ENCODE measurements at places on chromosomes 5 and 9. TPM values are rescaled to one million over a fixed set of nuclear protein-coding genes. Genes with fewer than 3 reads are reported as not detected.

DNA sequence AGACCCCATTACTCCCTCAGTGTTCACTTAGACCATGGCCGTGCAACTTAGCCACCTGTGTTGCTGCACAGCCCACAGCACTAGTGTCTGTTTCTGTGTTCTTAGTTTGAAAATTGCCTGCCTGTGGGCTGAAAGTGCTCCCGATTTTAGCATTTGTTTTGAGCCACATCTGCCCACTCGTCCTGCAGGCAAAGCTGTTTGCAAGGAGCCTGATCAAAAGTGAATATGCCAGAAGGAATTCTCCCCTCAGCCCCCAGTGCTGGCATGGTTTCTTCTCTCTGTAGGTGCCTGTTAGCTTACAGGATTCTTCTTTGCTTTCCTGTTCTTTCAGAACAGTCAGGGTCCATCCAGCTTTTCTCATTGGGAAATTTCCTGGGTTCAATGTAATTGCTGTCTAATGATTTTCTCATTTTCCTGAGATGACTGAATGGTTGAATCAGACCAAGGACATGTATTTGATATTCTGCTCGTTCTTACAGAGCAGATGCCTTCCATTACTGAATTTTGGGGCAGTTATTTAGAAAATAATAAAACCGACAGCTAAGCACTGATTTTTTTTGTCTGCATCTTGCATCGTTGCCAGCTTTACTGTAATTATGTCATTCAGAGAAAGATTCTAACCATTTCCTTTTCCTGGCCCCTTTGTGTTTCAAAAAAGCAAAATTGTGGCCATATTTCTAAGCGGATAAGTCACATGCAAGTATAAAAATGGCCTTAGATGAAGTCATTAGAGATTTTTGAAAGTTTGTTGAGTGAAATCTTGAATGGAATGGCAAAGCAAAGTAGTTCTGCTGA is 111.1 kb upstream of the CKMT2 start:
- H3K27ac ChIP-seq, result no peak overlapping the region
- H3K36me3 ChIP-seq, result no peaks in the 10 kb centered on the region
- H3K27me3 ChIP-seq, result no peaks in the 10 kb centered on the region
- H3K4me3 ChIP-seq, result no peak overlapping the region
- H3K4me1 ChIP-seq, result peaks cover 14% of the 10 kb centered on the region
- DNase-seq, result no peak

- no peaks in the 10 kb centered on the region for H3K27me3 ChIP-seq
- no peak overlapping the region for H3K27ac ChIP-seq
- DNase-seq, result no peak
- no peaks in the 10 kb centered on the region for H3K4me1 ChIP-seq
Observed at GRCh38 chr9:116233160-116233530, 79.6 kb downstream of the PAPPA start.

GRCh38 chr9:36781533-36781932 is 208.8 kb downstream of the MELK start:
- H3K27ac ChIP-seq, result no peak overlapping the region
- DNase-seq, result no peak
- H3K4me3 ChIP-seq, result no peak overlapping the region
- no peaks in the 10 kb centered on the region for H3K36me3 ChIP-seq
- no peaks in the 10 kb centered on the region for H3K4me1 ChIP-seq
- peaks cover 70% of the 10 kb centered on the region for H3K27me3 ChIP-seq

- peaks cover 36% of the 10 kb centered on the region for H3K4me1 ChIP-seq
- H3K27me3 ChIP-seq, result no peaks in the 10 kb centered on the region
- H3K36me3 ChIP-seq, result no peaks in the 10 kb centered on the region
- no peak overlapping the region for H3K4me3 ChIP-seq
- no peak overlapping the region for H3K27ac ChIP-seq
- no peak for DNase-seq
Observed at GRCh38 chr5:110841137-110841536, 102.3 kb downstream of the SLC25A46 start.

- no peaks in the 10 kb centered on the region for H3K36me3 ChIP-seq
- peak overlapping the region; percentile 31 for H3K27ac ChIP-seq
- no peak overlapping the region for H3K4me3 ChIP-seq
- DNase-seq, result no peak
Observed at GRCh38 chr9:18478501-18479361, 4.8 kb downstream of the ADAMTSL1 start.

GRCh38 chr5:77285251-77285841 is 74.9 kb downstream of the PDE8B start:
- H3K4me1 ChIP-seq, result peaks cover 7% of the 10 kb centered on the region
- no peaks in the 10 kb centered on the region for H3K27me3 ChIP-seq
- H3K4me3 ChIP-seq, result no peak overlapping the region
- no peak for DNase-seq

GRCh38 chr5:3187771-3188425 is 407.7 kb upstream of the IRX1 start:
- H3K4me1 ChIP-seq, result no peaks in the 10 kb centered on the region
- H3K4me3 ChIP-seq, result no peak overlapping the region
- H3K36me3 ChIP-seq, result no peaks in the 10 kb centered on the region
- H3K27ac ChIP-seq, result no peak overlapping the region

DNA sequence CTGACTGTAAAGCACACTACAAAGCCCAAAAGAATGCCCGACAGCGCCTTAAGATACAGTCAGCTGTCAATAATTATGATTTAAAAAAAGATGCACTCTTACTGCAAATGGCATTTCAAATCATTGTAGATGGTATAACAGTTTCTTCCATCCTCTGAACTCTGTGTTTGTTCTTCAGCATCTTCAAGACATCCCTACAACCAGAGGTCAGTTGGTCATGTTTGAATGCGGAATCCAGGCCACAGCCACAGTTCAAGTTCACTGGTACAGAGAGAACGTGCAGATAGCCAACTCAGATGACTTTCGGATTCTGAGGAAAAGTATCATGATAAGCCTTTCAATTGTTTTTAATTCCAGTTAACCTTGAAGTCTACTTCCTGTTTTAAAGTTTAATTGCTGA is 8.7 kb upstream of the MYOT start:
- peak overlapping the region; percentile 7 for H3K27ac ChIP-seq
- H3K4me3 ChIP-seq, result no peak overlapping the region

DNA sequence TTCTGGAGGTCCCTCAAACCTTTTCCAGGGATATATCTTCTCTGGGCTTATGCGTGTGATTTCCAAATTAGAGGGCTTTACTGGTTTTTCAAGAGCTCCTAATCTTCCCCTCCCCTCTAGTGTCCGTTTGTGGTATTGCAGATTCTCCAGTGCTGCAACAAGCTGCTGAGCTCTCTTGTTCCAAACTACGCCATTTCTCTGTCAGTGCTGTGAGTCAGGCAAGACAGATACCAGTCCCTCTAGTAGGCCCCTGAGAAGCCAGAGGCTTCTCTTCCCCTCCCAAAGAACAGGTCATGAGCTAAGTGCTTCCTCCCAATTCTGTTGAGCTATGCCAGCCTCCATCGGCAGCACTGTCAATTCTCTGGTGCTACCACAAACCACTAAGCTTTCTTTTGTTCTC is 149.5 kb downstream of the FANCC start:
- H3K36me3 ChIP-seq, result no peaks in the 10 kb centered on the region
- peaks cover 10% of the 10 kb centered on the region for H3K4me1 ChIP-seq
- no peak overlapping the region for H3K27ac ChIP-seq

DNA sequence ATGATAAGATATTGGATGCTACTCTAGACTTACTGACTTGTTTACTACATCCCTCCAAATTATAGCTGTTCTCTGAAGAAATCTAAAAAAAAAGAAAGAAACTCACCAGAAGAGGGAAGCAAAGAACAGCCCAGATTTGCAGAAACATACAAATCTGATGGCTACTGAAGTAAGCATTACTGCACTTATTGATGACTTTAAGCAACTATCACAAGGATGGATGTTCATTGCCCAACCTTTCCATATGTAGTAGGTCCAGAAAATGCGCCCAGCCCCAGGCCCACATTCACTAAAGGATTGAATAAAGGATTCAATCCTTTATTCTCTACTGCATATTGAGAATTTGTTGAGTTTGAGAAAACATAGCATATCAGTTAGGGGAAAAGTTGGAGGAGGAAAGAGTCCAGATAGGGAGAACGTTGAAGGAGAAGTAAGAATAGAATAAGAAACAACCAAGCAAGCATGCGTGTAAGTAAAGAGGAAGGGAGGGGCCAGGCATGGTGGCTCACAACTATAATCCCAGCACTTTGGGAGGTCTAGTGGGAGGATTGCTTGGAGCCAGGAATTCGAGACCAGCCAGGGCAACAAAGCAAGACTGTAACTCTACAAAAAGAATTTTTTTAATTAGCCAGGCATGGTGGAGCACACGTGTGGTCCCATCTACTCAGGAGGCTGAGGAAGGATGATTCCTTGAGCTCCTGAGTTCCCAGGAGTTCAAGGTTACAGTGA is 33.8 kb upstream of the DTWD2 start:
- no peak overlapping the region for H3K4me3 ChIP-seq
- H3K4me1 ChIP-seq, result no peaks in the 10 kb centered on the region
- no peak for DNase-seq
- no peak overlapping the region for H3K27ac ChIP-seq

ZSWIM6 gene
- 11.3 TPM for total RNA-seq

DNA sequence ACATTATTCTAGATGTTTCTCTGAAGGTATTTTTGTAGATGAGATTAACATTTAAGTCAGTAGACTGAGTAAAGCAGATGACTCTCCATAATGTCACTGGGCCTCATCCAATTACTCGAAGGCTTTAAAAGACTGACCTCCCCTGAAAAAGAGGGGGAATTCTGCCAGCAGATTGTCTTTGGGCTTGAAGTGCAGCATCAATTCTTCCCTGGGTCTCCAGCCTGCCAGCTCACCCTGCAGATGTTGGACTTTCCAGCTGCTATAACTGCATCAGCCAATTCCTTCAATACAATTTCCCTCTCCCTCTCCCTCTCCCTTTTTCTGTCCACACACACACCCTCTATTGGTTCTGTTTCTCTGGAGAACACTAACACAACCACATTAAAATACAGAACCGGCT is 472.8 kb downstream of the SPOCK1 start:
- no peak for DNase-seq
- no peak overlapping the region for H3K4me3 ChIP-seq
- H3K27ac ChIP-seq, result no peak overlapping the region
- no peaks in the 10 kb centered on the region for H3K4me1 ChIP-seq
- H3K27me3 ChIP-seq, result no peaks in the 10 kb centered on the region

DNA sequence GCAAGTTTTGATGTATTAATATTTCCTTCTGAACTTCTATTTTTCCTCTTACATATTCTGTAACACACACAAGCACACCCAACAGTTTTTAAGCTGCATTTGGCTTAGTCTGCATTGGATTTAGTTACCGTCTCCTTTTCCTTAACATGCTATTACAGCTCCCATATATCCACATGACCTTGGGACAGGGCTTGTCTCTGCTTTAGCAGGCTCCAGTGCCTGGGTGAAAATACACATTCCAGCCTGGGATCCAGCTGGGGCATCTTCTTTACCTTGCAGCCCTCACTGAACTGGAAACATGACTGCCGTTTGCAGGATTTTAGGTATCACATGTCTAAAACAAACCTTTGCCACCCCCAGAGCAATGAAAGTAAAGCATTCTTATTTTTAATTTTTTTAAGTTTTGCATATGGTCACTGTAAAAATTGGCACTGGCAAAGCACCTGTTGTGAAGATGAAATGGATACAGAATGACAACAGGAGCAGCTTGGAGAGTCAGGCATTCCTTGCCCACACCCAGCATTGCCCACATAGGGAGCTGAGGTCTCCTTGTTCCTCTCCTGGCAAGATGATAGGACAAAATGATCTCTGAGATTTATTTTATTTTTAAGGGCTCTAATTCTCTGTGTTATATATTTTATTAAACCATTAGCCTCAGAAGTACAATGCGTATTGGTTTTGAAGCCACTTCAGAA is 4.0 kb downstream of the GADD45G start:
- no peak for DNase-seq
- peaks cover 19% of the 10 kb centered on the region for H3K4me1 ChIP-seq
- H3K27ac ChIP-seq, result peak overlapping the region; percentile 35
- H3K4me3 ChIP-seq, result no peak overlapping the region

- DNase-seq, result no peak
- H3K27ac ChIP-seq, result no peak overlapping the region
- H3K4me1 ChIP-seq, result no peaks in the 10 kb centered on the region
- no peak overlapping the region for H3K4me3 ChIP-seq
- no peaks in the 10 kb centered on the region for H3K36me3 ChIP-seq
Observed at GRCh38 chr5:40559306-40559705, 120.4 kb upstream of the PTGER4 start.

GRCh38 chr9:136244122-136244968 is 1.3 kb downstream of the QSOX2 start:
- H3K27me3 ChIP-seq, result no peaks in the 10 kb centered on the region
- no peak for DNase-seq
- H3K4me3 ChIP-seq, result peak overlapping the region; percentile 78
- no peak overlapping the region for H3K27ac ChIP-seq

DNA sequence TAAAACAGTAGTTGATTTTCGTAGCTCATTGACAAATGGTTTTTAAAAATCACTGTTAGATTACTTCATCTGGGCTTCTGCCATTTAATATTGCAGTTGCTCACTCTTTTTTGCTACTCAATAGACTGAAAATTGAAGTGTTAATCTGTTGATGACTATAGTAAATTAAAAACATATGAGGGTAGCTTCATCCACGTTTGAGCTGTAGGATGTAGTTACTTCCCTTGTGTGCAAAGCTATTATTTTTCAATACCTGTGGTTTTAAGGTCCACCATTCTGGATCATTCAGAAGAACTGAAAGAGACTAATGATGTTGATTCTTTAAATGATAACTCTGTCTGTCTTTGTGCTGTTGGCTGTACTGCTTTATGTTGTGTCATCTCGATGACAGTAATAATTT is 74.7 kb downstream of the LNPEP start:
- no peak for DNase-seq
- H3K4me3 ChIP-seq, result no peak overlapping the region

DNA sequence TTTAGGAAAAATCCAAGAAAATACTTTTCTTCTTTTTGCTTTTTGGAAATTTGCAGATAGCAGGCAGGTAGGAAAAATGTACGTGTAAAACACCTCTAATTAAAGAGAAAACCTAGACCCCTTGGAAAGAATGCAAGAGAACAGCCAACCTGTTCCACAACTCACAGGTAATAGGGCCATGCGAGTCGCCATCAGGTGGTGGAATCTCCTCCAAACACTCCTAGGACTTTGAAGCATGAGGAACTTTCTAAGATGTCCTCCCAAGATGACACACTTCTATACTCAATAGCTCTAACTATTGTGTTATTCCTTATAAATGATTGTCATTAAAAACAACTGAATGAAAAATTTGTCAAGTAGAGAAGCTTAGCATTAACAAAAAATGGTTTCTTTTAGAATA is 174.0 kb downstream of the TMC1 start:
- no peak overlapping the region for H3K27ac ChIP-seq
- H3K27me3 ChIP-seq, result no peaks in the 10 kb centered on the region
- H3K4me3 ChIP-seq, result no peak overlapping the region
- DNase-seq, result no peak

LECT2 gene
- total RNA-seq, result not detected

PRR16 gene
- total RNA-seq, result 5.9 TPM

GRCh38 chr5:138905541-138905940 is 30.4 kb upstream of the LRRTM2 start:
- no peaks in the 10 kb centered on the region for H3K36me3 ChIP-seq
- no peak for DNase-seq
- H3K27ac ChIP-seq, result no peak overlapping the region
- H3K27me3 ChIP-seq, result no peaks in the 10 kb centered on the region
- no peaks in the 10 kb centered on the region for H3K4me1 ChIP-seq

C8G gene
- not detected for total RNA-seq

All from sigmoid colon (tissue), 7 donors.